AG20443 (cell line): ENCODE measurements at places on chromosomes 13 and 19.

DNA sequence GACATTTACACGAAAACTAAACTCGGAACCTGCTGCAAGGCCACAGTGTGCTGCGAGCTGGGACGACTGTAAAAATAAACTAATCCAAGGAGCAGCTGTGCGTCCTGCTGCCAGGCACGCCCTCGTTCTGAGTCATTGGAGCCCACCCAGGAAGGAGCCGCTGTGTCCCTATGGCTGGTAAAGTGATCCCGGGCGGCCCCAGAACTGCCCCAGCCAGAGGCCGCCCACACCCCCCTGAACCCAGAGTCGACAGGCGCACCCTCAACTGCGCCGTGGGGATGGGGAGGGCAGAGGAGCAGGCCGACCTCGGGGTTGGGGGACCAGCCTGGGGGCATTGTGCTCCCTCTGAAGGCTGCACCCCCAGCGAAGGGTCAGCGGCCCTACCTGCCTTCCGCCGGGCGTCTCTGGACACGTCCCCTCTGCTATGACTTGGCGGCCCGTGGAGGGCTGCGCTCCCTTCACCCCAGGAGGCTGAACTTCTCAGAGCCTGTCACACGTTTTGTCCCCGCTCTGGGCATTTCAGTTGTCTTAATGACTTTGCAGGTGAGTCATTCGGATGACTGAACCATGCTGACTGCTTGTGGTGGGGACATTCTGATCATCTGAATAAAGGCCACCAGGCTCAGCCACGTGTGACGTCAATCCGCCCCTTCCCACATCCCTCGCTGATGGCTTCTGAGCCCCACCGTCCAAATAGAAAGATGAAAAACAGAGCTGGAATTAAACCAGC, 42.7 kb downstream of the ADPRHL1 start:
- DNase-seq: peak; percentile 88

- no peak for DNase-seq
These were observed 51.7 kb upstream of the SERPINE3 start for GRCh38 chr13:51287758-51288157.

GRCh38 chr13:44575741-44576350, at the start of gene TSC22D1:
Gene TSC22D1 (minus strand): TSS chr13:44576330. CDS start chr13:44576074, 256 bp downstream.
- DNase-seq: peak; percentile 57

DNA sequence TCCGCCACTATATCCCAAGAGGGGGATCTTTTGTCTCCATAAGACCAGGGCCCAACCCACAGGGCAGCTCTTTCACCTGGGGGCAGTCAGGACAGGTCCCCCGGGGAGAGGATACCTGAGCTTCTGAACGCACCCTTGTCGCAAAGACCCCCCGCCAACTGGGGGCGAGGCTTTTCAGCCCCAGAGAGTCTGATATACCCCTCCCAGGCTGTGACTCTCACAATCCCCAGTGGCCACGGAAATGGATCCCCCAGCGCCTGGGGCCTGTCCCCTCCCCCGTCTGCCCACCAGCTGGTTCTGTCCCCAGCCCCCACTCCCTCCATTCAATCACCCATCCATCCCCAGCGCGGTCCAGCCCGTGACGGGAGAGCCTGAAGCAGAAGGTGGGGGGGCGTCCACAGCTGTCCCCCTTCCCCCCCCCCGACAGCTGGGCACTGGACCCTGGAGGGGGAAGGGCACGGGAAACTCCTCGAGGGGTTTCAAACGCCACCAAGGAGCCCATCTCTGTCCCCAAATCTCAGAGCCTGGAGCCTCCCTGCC, 823 bp downstream of the DOCK6 start:
- DNase-seq: no peak

DNA sequence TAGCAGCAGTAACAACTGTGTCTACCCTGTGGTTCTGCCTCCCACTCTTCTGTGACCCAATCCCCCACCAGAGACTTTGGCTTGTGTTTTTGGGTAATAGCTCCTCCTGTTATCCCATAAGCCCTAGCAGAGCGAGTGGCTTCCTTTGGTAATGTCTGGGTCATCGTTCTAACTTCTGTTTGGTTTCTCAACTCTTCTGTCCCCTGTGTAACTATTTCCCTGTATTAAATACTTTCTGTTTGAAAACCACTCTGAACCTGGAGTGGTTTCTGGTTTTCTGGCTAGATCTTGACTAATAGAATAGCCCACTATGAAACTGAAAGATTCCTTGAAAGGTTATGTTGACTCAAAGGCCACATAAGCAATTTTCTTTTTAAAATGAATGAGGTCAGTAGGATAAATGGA, 350.0 kb downstream of the DCT start:
- no peak for DNase-seq

- no peak for DNase-seq
These were observed 9.1 kb upstream of the PNMA8A start for GRCh38 chr19:46480415-46480814.

DNA sequence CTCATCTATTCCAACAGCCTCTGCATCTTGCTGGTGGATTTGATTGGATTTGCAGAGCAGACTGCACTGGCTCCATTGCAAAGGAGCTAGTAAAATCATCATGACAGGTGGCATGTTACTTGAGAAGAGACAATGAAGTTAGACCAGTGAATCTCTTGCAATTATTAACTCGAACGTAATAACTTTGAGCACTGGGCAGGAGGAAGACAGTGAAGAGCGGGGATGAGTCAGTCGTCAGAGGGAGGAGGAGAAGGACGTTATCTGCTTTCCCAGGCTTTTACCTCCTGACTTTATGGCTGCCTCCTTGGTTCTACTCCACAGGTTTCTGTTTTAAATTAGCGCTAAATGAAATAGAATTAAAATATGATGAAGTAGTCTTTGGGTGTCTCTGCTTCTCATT, 257.8 kb upstream of the IPO5 start:
- no peak for DNase-seq

GRCh38 chr13:22372261-22372660, 701.4 kb downstream of the FGF9 start:
- no peak for DNase-seq

GRCh38 chr19:29450306-29450705, 75.5 kb upstream of the VSTM2B start:
- DNase-seq: no peak

GRCh38 chr19:31519908-31520307, 170.7 kb upstream of the TSHZ3 start:
- no peak for DNase-seq

DNA sequence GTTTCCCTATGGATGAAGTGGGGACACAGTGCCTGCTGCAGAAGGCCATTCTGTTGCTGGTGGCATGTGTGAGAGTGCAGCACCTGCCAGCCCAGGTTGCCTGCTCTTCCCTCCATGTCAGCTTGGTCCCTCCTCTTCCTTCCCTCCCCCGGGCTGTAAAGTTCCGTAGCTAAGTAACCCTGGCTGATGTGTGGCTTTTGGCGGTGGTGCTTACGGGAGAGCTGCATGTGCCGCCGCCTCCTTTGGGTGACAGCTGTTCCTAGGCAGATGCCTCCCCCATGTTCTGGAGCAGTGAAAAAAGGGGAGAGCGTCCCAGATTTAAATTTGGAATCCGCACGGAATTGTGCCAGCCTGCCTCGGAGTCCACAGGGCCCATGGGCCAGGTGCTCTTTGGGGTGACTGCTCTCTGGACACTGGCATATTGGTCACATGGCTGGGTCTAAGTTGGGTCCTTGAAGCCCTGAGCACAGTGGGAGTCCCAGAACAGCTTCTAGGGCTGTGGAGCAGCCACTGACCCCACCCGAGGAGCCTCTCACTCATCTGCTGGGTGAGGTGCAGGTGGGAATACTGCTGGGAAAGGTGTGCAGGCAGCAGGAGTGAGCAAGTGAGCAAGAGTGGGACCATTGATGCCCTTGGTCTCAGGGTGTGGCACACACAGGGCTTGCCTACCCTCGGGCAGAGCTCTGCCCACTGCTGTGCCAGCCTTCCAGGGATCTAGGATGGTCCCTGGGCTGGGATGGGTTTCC, 33.1 kb upstream of the ZNF536 start:
- no peak for DNase-seq

DNA sequence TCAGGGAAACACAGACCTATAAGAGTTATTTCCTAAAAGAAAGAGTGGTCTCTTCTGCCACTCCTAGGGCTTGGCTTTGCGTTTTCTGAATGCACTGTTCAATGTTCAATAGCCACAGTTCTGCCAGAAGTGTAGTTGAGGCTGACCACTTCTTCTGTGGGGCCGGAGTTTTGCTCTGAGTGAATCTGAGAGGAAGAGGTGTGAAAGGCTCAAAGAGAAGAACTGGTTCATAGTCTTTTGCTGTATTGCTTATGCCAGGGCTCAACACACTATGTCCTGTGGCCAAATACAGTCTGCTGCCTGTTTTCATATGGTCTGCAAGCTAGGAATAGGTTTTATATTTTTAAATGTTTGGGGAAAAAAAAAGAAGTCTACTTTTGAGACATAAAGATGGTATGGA, 128.2 kb downstream of the STOML3 start:
- DNase-seq: no peak

DNA sequence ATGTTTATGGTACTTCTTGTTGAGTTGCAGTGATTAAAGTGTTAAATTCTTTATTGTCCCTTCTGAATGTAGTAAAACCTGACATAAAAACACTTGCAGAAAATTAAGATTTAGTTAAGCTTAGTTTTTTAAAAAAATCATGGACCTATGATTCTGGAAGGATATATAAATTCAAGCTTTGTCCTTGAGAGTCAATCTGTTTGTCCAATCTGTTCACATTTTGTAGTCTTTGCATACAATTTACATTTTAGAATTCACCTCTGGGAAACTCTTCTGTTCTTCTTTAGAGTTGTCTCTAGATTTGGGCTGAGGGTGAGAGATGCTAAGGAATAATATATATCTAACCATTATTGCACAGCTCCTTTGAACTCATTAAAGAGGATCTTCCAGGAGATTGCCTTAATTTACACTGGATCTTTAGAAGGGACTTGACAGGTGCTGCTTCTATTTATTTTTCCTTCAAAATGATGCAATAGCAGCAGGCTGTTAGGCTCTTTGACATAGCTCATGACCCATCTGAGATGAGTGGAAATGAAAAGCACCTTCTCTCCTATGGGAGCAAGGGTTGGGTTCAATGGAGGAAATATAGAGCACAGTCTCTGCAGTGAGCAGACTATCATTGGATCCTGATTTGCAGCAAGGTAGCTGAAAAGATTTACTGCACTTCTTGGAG, 433.9 kb downstream of the GPC6 start:
- DNase-seq: no peak

DNA sequence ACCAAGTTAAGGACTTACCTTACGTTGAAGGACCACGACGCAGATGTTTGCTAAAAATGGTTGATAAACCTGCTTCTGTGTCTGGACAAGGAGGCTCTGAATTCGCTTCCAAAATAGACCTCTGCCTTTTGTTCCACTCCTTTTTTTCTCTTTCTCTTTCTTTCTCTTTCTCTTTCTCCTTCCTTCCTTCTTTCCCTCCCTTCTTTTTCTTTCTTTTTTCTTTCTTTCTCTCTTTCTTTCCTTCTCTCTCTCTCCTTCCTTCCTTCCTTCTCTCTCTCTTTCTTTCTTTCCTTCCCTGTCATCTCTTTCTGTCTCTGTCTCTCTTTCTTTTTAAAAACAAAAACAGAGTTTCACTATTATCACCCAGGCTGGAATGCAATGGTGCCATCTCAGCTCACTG, 290.7 kb downstream of the MYO16 start:
- no peak for DNase-seq

DNA sequence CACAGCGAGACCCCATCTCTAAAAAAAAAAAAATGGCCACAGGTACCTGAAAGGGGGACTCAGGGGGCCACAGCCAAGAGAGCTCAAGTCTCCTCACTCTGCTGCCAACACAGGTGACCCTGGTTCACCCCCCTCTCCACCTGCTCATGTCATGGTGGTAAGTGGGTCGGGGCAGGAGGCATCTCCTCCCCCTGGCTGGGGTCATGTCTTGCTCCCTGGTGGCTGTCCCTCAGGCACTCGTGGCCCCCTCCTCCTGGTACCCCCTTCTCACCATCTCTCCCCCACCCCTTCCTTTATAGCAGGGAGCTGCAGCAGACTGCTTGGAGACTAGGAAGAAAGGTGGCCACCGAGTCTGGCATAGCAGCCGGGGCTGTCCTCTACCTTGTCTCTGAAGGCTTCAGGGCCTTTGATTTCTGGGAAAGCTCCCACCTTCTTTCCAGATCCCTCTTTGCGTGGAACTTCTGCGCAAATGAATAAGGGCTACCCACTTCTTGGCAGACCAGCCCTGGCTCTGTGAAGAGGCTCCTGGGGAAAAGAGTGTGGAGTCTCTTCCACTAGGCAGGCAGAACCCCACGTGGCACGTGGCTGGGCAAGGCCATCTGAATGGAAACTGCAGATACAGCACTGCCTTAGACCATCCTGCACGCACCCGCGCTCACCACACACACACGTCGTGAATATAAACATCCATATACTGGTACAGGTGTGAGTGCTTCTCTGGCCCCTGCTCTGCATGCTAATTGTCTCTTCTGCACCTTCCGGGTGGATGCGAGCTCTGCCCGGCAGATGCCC, 20.1 kb upstream of the MIER2 start:
- DNase-seq: no peak

DNA sequence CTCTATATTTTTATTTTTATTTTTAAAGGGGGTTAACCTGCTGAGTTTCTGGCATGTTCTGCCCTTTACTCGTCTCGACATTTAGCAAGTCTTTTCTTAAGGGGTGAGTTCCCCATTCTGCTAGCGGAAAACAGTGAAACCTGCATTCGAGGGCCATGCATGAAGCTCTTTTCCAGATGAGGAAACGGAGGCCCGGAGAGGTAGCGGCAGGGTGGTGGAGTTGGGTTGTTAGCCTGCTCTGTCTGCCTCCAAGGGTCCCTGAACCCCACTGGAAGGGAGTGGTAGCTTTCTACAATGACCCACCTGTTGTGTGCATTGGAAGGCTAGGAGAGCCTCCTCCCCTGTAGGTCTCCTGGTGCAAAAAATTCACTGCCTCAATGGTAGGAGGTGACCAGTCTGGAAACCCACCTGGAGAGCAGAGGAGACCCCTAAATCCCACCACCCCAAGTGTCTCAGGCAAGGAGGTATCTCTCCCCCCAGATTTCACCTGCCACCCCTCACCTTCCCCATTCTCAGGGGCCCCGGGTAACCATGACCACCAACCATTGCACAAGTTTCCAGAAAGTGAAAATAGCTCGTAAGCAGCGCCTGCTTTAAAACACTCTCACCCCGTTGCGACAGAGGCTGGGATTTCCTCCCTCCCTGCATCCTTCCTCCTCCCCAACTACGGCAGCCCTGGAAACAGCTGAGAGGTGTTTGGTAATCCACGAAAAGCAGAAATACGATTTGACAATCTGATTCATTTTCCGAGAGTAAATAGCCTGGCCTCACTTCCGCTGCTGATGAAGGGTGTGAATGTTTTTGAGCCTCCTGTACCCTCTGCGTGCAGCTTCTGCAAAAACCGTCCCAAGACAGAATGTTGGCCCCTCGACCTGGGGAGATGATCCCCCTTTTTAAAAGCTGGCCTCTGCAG, 3.5 kb downstream of the KLF2 start:
- peak; percentile 66 for DNase-seq

DNA sequence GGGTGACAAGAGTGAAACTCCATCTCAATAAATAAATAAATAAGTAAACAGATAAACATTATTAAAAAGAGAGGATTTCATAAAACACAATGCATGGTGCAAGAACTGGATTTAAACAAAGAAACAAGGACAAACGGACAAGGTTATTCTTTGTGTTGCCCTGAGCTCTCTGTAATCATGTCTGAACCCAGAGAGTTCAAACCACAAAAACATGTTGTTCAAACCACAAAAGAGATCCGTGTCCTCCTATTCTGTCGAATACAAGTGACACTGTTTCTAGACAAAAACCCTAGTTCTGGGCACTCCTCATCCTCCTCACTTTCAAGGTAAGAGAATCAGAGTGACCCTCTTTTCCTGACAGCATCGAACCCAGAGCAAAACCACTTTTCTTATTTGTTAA, 4.6 kb upstream of the TPRX2 start:
- DNase-seq: no peak
